Naive thymus-derived CD8-positive, alpha-beta T cell (primary cell): ENCODE measurements at places on chromosomes 6 and 20.

DNA sequence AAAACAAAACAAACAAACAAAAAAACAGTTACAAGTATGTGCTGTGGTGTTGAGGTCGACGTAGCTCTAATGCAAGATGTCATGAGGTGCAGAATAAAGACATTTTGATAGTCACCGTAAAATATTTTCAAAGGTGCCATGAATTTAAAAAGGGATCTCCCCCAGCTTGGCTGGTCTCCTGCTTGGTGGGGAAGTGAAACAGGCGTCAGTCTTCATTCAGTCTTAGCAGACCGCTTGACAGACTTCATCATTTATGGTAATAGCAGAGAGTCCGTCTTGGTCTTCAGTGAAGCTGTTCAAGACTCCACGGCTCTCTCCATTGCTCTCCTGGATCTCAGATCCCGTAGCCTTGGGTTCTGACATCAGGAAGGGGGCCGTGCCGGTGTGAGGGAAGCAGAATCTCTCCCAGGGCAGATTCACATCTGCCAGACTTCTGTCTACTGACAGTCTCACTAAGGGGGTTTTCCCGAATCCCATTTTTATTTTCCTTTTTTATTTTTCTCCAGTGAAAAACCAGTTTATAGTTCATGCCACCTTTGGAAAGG lies 1.6 kb downstream of the SLC24A3 start:
- DNase-seq = no peak

- no peak for DNase-seq
Observed at GRCh38 chr6:11527274-11527870, 10.2 kb upstream of the TMEM170B start.

GRCh38 chr6:56842686-56843475 lies 112.0 kb upstream of the BEND6 start:
- DNase-seq = no peak

- no peak for DNase-seq
Observed at GRCh38 chr20:62902926-62903615, 23.2 kb downstream of the DIDO1 start.

GRCh38 chr20:25496165-25496967 lies 88.9 kb downstream of the GINS1 start:
- DNase-seq = no peak

DNA sequence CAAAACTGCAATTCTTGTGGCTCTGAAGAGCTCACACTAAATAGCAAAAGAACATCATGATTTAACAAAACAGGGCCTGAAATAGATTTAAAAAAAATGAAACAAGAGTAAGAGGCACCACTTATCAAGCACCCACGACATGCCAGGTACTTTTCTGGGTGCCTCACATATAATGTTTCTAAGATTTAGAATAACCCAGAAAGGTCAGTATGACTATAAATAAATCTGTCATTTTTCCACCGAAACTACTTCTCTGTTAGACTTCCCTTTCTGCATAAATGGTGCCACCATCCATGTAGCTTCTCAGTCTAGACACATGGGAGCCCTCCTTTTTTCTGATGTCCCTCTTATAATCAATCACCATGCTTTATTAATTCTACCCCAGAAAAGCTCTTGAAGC lies 652.4 kb upstream of the CHD6 start:
- no peak for DNase-seq

- no peak for DNase-seq
Observed at GRCh38 chr6:4004249-4004648, 74.7 kb downstream of the FAM217A start.

DNA sequence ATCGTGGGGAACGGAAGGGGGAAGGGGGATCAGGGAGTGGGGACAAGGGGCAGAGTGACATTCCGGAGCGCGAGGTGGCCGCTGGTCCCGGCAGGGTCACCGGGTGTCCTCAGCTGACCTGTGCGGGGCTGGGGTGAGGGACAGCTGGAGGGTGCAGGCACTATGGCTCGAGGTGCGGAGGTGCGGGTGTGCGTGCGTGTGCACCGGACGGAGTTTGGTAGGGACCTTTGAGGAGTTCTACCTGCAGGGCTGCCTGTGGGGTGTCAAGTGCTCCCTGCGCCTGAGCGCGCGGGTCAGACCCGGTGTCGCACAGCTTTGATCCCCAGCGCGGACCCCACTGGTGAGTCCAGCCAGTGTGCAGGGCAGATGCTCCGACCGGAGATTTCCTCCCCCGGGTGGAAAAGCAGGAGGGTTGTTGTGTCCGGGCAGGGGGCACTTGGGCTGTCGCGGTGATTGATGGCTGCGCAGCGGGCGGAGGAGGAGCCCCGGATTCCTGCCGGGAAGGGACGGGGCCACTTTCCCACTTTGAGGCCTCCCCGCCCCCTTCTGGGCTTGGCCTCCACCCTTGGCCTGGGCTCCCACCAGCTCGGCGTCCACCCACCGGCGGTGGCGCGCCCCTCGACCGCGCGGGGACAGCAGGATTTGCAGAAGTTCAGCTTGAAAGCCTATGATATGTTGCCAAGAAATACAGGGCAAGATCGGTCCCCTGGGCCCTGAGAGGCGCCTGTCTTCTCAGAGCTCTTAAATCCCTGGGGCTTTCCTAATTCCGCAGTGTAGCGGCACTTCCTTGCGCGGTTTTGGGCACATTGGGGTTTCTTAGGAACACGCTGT lies 658 bp downstream of the RIN2 start:
- no peak for DNase-seq

DNA sequence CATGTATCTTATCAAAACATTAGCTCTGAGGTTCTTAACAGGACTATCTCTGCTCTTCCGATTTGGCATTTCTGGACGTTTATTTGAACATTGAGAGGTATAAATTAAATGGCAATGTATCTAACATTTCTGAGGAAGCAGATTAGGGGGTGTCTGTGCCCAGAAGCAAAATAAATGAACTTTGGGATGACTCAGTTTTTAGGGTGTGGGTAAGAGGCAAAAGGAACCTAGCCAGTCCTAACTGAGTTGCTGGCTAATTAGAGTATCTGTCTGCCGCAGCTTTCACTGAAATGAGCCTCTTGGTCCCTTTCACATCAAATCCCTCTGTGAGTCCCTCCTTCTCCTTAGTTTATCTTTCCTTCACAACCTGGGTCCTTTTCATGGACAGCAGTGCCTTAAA lies 1.1 kb downstream of the RNF144B start:
- DNase-seq = no peak

GRCh38 chr6:1381481-1382330 lies 7.7 kb upstream of the FOXF2 start:
- DNase-seq = peak; percentile 33

DNA sequence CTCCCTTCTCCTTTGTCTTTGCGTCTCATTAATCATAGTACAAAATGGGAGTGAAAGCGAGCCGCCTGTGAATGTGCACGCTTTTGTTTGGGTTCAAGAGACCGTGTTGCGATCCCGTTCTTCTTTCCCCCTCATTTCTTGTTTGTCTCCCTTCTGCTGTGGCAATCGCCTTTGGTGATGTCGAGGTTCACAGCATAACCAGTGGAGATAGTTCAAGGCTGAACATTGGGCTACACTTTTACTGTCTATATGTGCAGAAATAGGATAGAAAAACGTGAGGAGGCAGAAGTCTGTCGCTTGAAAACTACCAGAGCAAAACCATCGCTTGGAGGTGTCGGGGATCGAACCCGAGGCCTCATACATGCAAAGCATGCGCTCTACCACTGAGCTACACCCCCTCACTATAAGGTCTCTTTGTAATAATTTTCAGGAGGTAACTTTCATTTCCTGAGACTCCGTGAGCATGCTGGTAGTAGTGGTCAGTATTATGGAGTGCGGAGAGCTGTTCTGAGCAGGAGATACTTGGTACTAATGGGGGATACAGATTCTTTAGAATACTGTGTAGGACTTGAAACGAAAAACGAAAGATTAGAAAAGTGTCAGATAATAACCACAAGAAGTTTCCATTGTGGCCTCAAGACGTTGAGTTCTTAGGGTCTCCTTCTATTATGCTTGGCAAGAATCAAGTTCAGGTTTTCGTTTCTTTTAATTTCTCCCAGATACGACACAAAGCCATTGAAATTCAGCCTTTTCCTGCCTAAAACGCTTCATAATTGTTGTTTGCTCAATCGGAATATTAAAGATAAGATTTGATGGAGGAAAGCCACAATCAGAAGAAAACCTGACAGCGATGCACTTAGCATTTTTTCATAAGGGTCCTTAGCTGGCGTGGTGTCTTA lies 106.6 kb downstream of the TRIM27 start:
- no peak for DNase-seq

GRCh38 chr20:11076434-11077105 lies 402.8 kb upstream of the JAG1 start:
- DNase-seq = no peak

DNA sequence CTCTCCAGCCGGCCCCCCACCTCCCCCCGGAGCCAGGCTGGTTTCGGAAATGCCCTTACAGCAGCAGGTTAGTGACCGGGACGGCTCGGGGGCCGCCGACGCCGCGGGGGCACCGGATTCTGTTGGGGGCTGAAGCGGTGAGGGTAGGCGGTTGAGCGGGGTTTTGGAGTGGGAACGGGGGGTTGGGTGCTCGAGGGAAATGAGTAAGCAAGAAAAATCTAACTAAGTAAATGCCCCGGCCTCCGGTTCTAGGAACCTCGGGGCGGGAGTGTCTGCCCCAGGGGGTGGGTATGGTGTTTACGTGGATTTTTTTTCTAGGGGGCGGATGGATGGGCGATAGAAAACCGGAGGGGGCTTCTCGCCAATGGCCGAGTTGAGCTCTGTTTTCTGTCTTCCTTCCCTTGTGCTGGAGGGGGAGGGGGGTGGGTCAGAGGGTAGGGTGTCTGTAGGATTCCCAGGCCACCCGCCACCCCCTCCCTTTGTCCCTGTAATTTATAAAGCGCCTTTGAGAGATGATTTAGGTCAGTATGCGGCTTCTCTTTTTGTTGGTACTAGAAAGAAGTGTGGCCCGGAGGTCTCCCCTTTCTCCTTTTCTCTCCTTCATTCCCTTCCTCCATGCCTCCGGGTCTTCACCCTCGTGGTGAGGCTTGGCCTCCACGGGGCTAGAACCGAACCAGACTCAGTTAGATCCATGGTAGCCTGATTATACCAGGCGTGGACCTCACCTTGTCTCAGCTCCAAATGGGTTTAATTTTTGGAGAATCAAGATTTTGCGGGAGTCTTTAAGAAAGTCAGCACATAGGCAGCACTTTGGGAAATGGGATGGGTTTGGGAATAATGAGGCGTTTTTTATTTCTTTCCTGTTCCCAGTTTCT lies 2.3 kb downstream of the E2F3 start:
- DNase-seq = peak; percentile 64

DNA sequence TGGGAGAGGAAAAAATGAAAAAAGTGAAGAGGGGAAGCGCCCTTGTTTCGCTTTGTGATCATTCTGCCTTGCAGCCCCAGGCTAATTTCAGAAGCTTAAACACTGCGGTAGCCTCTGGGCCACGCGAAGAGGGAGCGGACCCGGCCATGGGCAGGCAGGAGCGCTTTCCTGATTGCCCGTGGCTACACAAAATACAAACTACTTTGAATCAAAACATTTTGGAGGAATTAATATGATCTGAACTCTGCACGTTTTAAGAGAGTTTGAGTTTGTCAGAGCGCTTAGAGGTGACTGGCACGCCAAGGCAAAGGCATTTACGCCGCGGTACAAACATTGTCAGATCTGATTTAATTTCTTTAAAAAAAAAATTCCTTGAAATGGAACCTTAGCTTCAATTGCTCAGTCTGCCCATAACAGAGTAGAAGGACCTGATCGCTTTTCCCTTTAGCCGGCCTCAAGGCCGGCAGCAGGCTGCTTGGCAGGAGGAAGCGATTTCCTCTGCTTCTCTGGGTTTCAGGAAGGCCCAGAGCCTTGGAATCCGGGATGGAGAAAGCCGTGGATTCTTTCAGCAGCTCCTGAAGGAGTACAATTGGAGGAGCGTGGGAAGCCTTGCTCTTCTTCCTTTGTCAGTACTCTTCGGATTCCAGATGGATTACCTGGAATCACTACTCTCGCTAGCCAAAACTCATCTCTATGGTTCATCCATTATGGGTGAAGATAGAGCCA lies 9.7 kb downstream of the TFAP2D start:
- DNase-seq = no peak

GRCh38 chr6:116511424-116512110 lies at the start of gene CALHM5:
Gene CALHM5, plus strand, starts transcription at chr6:116511639. Its CDS starts 58 bp downstream, at chr6:116511697.
- DNase-seq = no peak

DNA sequence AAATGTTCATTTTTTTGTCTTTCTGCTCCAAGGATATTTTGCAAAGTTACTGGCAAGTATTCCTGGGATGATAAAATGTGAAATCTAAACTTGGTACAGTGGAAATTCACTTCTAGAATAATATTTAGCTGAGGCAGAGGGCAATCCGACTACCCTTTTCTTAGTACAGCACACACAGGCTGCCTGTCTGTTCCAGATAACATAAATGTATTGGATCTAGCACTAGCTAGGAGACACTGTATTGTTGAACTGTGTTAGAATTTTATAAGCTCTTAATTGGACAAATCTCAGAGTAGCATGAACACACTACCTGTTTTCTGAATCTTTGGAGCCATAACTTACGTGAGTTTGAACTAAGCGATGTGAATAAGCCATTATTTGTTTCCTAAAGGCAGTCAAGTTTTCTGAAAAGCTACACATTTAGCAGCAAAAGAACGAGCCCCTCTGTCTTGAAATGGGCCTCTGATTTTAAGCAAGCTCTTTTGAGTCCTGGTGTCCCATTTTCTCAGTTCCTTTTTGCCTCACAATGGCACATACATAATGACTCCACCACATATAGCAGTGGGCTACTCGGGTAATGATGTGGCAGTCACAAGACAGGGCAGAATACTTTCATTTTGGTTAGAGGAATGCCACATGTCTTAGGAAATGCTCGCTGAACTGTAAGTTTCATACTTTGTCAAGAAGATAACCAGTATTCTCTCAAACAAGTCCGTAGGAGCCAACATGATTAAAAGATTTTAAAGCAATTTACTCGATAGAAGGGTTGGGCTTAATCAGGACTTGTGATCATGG lies 116.5 kb upstream of the ESR1 start:
- peak; percentile 2 for DNase-seq
